ENCODE measurements at places on chromosomes 5 and 9.

DNA sequence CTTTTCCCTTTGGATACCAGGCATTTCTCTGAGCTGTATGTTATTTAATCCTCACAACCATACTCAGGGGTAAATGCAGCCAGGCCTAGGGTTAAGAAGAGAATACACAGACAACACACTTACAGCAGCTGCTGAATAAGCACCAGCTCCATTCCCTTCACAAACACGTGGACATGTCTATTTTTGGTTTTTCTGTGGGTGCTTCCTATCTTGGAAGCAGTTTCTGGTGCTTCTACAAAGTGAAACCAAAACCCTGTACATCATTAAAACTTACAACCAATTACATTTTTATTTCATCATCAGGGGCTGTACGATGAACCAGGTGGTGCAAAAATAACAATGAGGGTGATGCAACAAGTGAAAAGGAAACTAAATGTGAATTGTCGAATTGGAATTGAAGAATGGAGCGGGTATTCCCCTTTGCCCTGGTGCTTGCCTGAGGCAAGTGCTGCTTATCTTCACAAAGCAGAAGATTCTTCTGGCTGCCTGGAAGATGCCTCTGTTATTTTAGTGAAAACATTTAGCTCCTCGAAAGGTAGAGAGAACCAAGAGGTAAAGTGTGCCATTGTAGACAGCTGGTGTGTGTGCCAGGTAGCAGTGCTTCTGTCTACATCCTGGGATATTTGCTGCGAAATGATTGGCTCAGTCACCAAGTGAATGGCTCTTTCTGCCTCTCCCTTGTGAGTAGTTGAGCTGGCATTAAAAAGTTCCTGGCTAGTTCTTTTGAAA lies 18.6 kb upstream of the IFNB1 start:
- no peak for DNase-seq

- peak; percentile 93 for DNase-seq
Measured at GRCh38 chr5:31638748-31639418, at the start of gene PDZD2. PDZD2 (plus strand) TSS chr5:31639131.

DNA sequence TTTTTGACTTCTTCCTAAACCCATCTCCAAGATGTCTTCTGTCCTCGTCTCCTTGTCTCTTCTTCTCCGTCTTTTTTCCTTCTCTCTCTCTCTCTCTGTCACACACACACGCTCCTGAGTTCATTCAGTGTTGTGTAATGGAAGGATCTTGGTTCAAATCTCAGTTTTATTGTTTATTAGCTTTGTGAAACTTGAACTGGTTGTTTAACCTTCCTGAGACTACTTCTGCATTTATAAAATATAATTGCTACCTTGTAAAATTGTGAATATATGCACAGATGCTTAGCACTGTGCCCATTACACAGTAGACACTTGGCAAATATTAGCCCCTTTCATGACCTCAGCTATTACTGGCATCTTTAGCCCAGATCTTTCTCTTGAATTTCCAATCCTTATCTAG lies 2.4 kb upstream of the NADK2 start:
- DNase-seq, result no peak

- DNase-seq, result peak; percentile 97
Measured at GRCh38 chr9:14722391-14723035, at the start of gene CER1. CER1 (minus strand) TSS chr9:14722733; CDS start chr9:14722672, 61 bp downstream.

DNA sequence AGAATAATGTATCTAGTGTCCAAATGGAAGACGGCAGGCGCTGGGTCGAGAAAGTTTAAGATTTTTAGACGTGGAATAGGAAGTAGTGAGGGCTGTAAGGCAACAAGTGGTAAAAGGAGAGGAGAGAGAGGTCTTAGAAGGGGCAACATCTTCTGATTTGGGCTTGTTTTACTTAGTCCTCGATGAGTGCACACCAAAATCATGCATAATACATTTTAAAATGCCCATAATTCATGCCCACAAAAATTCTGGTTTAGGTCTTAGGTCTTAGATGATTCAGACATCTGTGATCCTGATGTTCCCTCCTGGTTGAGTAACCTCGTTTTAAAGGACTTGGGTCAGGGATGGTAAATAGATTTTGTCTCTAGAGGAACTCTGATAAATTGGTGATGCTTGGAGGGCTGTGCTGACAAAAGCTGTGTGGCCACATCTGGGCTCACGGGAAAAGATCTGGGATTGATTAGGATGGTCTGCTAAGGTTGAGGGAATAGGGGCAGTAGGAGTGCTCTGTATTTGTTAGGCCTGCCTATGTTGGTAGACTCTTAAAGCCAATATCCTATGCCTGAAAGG lies 476.3 kb downstream of the CCDC171 start:
- DNase-seq, result no peak

DNA sequence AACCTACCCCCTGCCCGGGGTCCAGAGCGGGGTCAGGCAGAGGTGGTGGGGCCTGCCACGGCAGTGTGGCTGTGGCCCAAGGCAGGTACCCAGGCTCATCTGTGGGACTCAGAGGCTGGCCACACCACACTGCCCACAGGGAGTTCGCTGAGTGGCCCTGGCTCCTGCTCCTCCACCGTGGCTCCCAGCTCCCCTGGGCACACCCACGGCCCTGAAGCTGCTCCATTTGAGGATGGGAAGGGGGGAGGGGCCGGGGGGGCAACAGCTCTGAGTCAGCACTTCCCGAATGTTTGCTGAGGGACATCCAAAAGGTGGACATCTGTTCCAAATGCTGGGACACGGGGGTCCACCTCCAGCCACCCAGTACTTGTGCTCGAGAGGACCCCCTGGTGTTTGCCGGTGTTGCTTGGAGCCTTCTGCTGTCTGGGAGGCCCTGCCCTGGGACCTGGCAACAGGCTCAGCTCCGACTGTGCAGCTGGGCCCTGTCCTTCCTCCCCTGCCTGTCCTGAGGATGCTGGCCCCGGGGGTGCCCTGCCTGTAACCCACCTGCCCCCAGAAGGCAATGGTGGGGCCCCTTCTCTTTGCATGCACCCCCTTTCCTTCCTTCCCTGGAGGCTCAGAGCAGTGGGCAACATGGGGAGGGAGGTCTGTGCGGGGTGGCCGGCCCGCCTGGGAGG lies 2.5 kb upstream of the NRARP start:
- no peak for DNase-seq

DNA sequence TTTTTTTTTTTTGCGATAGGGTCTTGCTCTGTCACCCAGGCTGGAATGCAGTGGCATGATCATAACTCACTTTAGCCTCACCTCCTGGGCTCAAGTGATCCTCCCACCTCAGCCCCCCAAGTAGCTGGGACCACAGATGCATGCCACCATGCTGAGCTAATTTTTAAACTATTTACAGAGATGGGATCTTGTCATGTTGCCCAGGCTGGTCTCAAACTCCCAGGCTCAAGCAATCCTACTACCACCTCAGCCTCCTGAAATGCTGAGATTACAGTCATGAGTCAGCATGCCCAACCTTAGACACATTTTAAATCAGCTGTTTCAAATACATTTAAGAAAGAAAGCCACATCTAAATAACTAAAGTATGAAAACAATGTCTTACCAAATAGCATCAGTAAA lies 439.0 kb downstream of the EBF1 start:
- DNase-seq, result no peak

- DNase-seq, result no peak
Measured at GRCh38 chr5:171898386-171898785, 108.1 kb downstream of the FBXW11 start.

- no peak for DNase-seq
Measured at GRCh38 chr5:150448952-150449516, 505 bp downstream of the RPS14 start.

DNA sequence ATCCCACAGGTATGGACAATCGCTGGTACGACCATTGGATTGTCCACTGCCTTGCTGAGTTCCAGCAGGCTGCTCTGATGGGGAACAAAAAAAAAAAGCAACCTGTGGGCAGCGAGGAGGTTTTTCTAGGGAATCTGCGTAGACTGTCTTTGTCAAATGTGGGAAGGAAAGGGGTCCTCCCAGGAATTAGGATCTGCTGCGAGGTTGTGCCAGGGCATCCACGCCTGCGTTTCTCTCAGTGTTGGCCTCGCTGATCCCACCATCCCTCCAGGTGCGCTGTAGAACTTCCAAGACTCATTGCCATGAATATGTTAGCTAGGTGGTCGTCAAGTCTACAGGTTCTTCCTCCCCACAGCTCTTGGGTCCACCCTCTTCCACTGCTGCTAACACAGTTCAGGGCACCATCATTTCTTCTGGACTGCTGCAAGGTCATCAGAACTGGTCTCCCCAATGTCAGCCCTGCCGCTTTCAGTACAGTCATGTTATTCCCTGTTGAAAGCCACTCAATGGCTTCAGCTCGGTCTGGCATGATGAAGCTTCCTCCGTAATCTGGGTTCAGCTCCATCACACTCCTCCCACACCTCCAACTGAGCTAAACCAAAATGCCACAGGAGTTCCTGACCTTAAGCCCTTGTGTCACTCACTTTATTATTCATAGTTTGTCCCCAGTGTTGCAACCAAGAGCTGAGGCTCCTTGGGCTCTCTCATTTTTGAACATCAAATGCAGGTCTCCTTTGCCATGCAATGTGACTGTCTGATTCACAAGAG lies 79.5 kb upstream of the DMRT1 start:
- DNase-seq, result no peak

DNA sequence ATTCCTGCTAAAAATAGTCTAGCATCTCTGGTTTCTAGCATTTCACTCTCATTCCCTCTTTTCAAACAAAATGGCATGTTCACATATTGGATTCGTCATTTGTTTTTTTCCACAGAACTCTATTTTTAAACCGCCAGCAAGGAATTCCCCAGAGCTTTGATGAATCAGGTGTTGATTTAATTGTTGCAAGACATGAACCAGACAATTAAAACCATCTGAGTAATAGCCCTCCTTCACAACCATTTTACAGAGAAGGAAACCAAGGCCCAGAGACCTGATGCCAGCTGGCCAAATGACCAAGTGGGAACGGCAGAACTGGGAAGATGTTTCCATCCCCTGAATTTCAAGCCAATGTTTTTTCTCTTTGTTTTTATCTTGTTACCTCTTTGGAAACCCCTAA lies 167.0 kb downstream of the CAAP1 start:
- DNase-seq, result no peak

DNA sequence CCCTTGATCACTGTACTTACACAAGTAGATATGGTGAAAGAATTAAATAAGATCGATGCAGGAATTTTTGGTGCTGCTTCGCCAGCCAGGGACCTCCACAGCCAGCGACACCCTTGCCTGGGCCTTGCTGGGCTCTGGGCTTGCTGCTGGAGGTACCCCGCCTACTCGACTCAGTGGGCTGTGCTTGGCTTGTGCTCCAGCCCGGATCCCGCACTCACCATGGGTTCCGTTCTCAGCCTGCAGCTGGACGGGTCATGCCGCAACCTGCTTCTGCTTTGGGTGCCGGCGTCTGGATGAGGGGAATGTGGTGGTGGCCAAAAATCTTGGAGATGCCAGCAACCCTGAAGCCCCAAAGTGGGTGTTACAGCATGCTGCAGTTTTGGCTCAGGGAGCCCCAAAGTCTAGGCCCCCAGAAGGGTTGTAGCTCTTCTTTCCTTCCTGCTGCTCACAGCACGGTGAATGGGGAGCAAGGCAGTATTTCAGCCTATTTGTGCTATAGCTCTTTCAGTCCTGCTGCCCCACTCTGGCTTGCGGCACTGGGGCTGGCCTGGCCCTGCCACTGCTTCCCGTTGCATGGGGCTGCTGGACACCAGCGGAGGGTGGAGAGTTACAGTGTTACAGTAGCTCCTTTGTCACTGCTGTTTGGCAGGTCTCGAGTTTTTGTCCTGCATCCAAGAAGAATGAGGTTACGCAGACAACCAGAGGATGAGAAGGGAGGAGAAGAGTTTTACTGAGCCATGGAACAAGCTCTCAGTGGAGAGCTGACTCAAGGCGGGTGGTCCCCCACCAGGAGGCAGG lies 48.0 kb downstream of the TARS1 start:
- DNase-seq, result no peak

DNA sequence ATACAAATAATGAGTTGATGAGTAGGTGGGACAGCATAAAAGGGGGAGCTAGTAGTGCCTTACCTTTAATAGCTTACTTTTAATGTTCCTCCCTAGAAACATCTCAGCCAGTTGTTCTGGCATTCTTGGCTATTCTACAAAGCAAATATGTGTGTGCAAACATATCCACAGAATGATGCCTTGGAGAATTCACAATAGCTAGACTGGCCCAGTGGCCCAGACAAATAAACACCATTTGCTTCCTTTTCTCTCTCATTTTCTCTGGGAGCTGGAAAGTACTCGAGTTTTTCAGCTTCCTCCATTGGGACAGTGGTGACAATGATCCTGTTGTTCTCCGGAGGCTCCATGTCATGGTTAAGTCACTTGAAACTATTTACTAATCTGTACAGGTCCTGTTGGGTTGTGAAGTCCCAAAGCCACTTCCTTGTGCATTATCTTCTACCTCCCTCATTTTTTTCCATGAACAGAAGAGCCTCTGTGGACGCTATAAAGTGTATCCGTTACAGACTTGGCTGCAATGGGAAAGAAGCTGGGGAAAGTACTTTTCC lies 122.9 kb downstream of the DMAC1 start:
- no peak for DNase-seq

- no peak for DNase-seq
Measured at GRCh38 chr5:149110406-149110805, 30.9 kb upstream of the ABLIM3 start.

GRCh38 chr9:71690689-71691435 lies 77.5 kb downstream of the CEMIP2 start:
- DNase-seq, result no peak

DNA sequence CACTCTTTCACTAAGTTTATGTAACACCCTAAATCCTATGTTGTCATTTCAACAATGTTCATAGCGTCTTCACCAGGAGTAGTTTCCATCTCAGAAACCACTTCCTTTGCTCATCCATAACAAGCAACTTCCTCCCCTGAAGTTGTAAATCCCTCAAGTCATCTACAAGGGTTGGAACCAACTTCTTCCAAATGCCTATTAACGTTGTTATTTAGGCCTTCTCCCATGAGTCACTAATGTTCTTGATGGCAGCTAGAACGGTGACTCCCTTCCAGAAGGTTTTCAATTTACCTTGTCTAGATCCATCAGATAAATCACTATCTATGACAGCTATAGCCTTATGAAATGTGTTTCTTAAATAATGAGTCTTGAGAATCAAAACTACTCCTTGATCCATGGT lies 73.3 kb upstream of the TARS1 start:
- DNase-seq, result no peak

DNA sequence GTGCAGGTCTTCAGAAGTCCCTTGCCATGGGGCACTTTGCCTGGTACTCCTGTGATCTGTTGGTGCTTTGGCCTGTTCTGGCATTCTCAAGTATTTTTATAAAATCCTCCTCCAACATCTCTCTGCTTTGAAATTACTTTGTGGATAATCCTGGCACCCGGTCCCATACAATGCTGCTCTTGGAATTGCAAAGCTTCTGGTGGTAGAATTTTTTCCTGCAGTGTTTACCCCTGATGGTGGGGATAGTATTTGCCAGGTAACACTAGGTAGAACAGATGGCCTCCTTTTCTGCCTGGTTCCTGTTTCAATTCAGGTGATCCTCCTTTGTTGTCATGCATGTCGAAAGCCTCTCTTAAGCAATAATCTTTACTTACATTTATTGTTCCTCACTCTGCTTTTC lies 109.8 kb upstream of the ATP10B start:
- DNase-seq, result no peak

GRCh38 chr9:3906437-3907213 lies 380.8 kb upstream of the RFX3 start:
- no peak for DNase-seq

DNA sequence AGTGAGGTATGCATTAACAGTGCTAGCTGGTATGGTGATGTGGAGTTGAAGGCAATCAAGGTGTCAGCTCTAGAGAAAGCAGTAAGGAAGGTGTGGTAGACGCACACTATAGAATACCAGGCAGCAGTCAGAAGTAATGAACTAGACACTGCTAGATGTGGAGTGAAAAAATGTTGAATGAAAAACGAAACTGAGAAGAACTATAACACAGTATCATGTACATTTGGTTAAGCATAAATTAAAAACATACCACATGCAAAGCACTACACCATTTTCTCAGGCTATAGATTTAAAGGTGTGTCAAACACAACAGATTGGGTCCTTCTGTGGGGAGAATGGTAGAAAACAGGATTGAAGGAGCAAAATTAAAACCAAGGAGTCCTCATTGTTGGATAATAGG lies 15.4 kb downstream of the ZNF622 start:
- DNase-seq, result no peak
